ENCODE measurements at places on chromosomes 16 and 17. TPM values are rescaled to one million over a fixed set of nuclear protein-coding genes. Genes with fewer than 3 reads are reported as not detected.

The CD68 gene
- 12.6 TPM for total RNA-seq

The USP43 gene
- 2.7 TPM for total RNA-seq

The BCAR1 gene
- total RNA-seq, result 52.7 TPM

The TP53TG3B gene
- 1.4 TPM for total RNA-seq

The CHST4 gene
- total RNA-seq, result 0.47 TPM

The GRAPL gene
- not detected for total RNA-seq

The TNFAIP1 gene
- 31.9 TPM for total RNA-seq

The HAGH gene
- 186 TPM for total RNA-seq

DNA sequence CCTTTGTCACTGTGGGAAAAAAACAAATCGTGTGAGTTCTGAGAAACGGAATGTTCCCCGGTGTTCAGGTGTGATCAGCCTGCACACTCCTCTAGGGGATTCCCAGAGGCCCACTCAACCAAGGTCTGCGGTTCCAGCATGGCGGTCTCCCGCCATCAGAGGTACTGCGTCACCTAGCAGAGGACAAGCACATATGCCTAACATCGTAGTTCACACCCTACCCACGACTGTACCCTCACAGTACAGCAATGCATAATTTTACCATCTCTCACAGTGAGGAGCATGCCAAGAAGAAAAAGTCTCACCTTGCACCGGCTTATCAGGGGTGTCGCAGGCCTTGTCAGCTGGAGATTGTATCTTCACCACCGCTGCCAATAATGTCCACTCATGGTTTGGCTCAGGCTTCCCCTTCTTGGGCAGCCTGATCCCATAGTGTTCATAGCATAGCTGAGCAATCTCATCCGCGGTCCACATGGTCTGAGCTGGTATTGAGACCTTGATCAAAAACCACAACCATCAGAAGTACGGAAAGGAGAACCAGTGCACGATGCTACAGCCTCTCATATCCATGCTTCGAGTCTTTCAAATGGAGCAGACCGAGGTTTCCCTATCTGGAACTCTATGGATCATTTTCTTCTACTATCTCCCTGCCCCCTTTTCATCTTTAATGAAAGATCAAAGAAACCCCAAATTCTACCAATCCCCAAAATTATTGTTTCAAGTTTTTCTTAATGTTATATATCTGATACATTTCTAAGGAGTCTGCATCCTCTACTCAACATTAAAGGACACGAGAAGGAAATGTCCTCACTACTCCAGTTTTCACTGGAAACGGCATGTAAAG, 2.5 kb downstream of the ADAT1 start:
- DNase-seq, result no peak

DNA sequence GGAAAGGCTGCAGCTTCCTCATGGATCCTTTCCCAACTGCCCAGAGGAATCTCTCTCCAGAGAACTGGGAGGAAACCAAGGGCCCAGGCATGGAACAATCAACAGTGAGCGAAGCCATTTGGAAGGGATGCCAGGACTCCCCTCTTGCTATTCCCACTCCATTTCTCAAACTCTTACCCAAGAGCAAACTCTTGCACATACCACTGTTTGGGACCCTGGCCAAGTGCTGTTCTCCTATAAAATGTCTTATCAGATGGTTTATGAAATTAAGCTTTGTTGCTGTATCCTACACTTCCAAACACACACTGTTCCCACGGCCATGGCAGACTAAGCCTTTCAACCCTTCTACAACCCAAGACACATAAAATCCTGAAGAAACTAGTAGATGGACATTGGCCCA, 48.3 kb upstream of the AXIN2 start:
- DNase-seq, result no peak

DNA sequence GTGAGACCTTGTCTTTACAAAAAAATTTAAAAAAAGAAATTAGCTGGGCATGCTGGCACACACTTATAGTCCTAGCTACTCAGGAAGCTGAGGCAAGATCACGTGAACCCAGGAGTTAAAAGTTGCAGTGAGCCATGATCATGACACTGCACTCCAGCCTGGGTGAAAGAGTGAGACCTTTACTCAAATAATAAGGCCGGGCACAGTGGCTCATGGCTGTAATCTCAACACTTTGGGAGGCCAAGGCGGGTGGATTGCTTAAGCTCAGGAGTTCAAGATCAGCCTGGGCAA, 11.5 kb upstream of the RIPOR1 start:
- DNase-seq, result no peak

DNA sequence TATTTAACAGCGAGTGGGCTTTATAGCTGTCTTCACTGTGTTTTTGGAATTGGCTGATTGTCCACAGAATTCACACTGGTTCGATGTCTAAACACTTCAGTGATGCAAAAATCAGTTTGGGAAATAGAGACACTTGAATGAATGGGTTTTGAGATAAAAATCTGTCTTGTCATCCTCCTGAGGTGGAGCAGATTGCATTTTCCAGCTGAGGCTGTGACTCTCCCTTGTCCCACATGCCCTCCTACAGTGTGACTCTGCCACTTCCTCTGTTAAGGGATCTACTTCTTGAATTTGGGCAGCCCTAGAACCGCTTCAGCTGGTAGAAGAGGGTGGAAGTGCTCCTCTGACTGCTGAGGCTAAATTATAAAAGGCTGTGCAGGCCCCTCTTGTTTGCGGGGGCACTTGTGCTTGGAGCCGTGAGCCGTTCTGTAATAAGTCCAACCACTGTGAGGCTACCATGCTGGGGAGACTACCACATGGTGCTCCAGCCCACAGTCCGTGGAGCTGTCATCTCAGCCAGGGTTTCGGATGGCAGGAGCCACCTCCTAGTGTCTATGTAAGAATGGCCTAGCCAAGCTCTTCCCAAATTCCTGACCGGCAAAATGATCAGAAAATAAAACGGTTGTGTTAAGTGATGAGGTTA, 175.9 kb downstream of the SPECC1 start:
- no peak for DNase-seq

DNA sequence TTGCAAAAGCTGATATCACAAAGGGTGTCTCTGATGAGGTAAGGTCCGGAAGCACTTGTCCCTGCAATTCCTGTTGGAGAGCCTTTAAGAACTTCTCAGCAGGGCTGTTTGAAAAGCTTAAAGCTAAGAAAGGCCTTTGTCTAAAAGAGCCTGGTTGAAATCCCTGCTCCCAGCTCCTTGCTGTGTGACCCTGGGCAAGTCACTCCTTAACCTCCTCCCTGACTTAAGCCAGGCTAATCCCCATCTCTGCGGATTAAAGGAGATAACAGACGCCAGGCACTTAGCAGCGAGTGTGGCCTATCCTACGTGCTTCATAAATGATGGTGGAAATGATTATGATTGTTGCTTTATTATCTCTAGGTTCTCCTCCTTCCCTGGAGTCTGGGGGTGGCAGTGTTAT, 368.0 kb upstream of the RBFOX1 start:
- DNase-seq, result no peak

DNA sequence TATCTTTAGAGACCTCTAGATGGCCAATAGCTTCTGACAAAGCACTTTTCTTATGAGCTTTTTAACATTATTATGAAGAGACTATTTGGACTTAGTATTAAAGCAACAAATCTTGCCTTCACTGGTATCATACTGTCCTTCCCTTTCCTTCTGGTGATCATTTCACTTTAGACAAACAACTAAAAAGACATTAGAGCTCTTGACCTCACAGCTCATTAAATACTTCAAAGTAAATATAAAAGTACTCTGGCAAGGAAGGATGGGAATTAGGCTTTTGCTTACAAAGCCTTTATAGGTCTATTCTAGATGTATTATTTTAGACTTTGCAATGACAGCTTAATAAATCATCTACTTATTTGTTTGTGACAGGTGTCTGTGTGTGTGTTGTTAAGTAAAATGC, 11.1 kb downstream of the STXBP4 start:
- no peak for DNase-seq

GRCh38 chr16:4176906-4177417, 60.7 kb upstream of the ADCY9 start:
- peak; percentile 67 for DNase-seq

DNA sequence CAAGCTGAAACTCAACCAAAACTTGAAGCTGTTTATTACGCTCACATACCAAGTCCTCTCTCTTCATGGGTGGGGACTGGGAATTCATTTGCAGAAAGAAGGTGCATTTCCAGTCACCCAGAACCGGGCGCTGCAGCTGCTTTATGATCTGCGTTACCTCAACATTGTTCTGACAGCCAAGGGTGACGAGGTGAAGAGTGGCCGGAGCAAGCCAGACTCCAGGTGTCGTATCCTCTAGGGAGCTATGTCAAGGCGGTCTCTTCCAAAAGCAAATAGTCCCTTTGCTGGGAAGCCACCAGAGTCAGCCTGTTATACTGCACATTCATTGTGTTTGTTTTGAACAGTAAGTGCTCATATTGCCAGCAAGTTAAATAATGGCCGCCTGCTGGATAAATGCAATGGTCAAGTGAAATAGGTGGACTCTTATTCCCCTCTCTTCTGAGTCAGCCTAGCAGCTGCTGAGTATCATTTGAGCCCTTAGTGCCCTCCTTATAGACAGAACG, 12.7 kb downstream of the COG1 start:
- no peak for DNase-seq

GRCh38 chr16:81625544-81626153, 153.4 kb upstream of the PLCG2 start:
- peak; percentile 77 for DNase-seq

DNA sequence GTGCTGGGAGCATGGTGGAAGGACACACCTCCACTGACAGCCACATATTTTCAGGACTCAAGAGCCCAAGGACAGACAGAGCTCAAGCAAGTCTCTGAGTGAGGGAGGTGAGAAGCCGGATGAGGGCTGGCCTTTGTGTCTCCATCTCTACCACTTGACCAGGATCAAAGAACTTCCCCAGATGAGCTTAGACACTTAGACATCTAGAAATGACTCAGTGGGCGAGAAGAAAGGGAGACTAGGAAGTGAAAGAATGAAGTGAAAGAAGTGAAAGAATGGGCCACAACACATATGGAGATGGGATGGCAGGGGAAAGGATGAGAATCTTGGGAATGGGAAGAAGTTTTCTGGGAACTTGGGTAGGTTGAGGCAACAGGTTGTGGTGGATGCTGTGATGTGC, 274.9 kb upstream of the CCL2 start:
- no peak for DNase-seq

GRCh38 chr16:57720142-57720575, 15.4 kb upstream of the KATNB1 start:
- peak; percentile 67 for DNase-seq

DNA sequence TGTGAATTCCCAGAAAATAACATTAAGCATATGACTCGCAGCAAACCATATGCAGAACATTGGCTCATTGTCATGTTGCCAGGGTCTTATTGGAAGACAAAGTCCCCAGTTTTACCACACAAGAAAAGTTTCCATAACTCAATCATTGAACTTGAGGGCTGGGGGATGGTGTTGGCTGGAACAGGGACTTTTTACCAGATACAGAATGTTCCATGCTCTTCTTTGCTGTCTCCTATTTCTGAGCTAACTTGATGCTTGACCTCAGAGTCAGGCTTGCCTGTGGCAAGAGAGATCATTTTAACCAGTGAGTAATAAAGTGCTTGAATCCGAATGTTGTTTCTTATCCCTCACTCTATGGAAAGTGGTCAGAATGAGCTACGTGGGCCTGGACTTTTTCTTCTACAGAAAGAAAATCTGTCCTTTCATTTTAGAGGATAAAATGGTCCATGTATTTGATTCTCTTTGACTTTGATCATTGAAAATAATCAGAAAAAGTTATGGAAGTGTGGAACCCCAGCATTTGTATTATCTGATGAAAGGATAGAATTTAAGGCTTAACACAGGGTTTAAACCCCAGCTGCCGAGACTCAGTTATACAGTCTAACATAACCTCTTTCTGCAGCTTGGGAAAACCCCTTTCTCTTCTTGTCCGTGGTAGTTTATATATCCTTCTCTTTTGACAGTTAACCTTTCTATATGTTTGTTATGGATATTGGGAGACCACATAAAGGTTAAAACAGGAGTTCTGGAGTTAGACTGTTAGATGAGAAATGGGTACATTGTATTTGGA, 67.0 kb downstream of the TUBD1 start:
- DNase-seq, result peak; percentile 47

GRCh38 chr17:68570526-68570925, 30.6 kb downstream of the FAM20A start:
- DNase-seq, result no peak

DNA sequence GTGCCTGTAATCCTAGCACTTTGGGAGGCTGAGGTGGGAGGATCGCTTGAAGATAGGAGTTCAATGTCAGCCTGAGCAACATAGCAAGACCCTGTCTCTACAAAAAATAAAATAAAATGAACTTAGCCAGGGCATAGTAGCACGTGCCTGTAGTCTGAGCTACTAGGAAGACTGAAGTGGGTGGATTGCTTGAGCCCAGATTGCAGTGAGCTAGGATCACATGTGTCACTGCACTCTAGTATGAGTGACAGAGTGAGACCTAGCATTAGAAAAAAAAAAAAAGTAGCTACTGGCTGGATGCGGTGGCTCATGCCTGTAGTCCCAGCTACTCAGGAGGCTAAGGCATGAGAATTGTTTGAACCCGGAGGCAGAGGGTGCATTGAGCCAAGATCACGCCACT, 6.0 kb downstream of the ADAP2 start:
- no peak for DNase-seq

GRCh38 chr16:19929062-19929511, 44.4 kb upstream of the GPRC5B start:
- no peak for DNase-seq

GRCh38 chr17:72120642-72121163, at the start of gene SOX9:
SOX9 (plus strand) TSS chr17:72121020; CDS start chr17:72121392, 372 bp downstream.
- peak; percentile 95 for DNase-seq

DNA sequence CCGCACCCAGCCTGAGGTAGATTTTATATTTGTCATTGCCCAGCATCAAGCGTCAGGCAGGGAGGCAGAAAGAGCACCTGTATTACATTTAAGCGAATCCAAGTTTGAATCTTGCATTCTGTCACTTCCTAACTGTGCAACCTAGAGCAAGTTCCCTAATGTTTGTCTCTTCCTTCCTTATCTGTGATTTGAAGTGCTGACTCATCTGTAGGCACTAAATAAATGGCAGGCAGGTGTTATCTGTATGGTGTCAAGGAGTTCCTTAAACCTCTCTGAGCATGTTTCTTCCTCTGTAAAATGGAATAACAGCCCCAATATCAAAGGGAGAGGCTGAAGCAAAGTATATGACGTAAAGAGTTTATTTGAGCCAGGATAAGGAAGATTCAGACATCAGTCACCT, 24.3 kb downstream of the GP2 start:
- no peak for DNase-seq

- DNase-seq, result no peak
Observed at GRCh38 chr17:62681939-62682381, 54.5 kb downstream of the MRC2 start.

- DNase-seq, result peak; percentile 24
Observed at GRCh38 chr16:74896389-74897370, 88.2 kb downstream of the WDR59 start.

All from MG63 (cell line).